Effector memory CD8-positive, alpha-beta T cell (primary cell): ENCODE measurements at places on chromosomes 6 and 20.

DNA sequence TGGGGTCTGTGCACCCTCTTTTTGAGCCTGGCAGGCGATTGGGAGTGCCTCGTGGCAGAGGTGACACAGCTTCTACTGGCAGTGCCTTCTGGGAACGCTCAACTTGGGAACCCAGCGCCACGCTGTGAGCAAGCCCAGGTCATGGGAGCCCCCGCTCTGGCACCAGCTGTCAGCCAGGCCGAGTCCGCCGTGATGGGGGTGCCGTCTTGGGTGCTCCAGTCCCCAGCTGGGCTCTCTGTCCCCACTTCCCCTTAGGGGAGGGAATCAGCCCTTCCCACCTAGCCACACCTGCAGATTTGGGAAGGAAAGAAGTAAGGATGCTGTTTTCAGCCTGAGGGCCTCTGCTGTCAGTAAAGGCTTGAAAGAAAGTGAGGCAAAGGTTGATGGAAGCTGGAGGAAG lies 31.0 kb upstream of the NTSR1 start:
- no peak for DNase-seq
- H3K4me3 ChIP-seq: no peak overlapping the region
- peaks cover 19% of the 10 kb centered on the region for H3K27me3 ChIP-seq
- no peak overlapping the region for H3K27ac ChIP-seq

DNA sequence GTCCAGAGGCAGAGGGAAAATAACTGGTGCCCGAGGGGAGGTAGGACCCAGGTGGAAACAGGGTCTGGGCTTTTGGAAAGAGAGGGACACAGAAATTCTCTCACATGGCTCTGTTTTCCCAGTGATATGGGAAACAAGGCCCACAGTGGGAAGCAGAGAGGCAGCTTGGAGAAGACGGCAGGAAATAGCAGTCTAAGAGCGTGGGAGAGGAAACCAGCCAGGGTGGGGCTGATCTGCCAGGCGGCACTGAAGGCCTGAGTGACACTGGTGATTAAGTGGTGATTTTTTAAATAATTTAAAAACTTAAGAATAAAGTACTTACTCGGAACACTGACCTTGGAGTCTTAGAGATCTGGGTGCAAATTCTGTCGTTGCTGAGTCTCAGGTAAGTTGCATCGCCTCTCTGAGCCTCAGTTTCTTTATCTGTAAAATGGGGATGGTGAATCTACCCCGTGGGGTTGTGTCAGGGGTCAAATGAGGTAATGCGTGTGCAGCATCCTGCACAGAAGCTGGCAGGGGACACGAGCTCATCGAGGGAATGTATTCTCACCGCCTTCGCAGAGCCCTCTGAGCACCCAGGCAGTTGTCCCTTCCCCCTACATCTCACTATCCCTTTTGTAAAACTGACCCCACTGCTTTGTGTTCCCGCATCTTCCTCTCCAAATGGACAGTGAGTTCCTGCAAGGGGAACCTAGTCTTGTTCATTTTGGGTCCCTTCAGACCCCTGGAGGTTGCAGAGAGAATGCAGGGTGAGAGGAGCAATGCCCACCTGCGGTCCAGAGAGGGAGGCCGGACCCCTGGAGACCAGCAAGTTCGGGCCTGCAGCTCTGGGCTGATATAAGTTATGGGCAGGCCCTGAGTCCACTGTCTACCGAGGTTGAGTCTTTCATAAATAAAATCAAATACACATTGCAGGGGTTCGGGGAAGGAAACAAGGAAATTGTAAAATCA lies 228.6 kb upstream of the PMEPA1 start:
- H3K4me3 ChIP-seq: no peak overlapping the region
- H3K36me3 ChIP-seq: no peaks in the 10 kb centered on the region

GRCh38 chr20:38874460-38875174 lies 51.6 kb upstream of the FAM83D start:
- H3K27ac ChIP-seq: peak overlapping the region; percentile 99
- H3K4me3 ChIP-seq: peak overlapping the region; percentile 88
- H3K36me3 ChIP-seq: peaks cover 63% of the 10 kb centered on the region
- H3K27me3 ChIP-seq: no peaks in the 10 kb centered on the region
- H3K4me1 ChIP-seq: peaks cover 72% of the 10 kb centered on the region

DNA sequence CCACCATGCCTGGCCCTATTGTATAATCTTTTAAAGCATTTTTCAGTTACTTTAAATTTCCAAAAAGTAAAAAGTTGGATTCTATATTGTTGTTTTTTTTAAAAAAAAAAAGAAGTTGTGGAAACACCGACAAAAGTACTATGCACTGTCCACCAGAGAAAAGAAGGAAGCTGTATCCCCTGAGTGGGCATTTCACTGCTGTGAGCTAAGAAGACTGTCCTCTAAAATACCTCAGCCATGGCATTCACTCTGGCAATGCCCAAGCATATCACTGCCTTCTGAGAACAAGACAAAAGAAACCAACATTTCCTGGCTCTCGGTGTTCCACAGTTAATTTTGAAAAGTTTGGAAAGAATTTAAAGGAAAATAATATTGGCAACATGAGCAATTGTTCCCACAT lies 117.8 kb downstream of the IPCEF1 start:
- peaks cover 19% of the 10 kb centered on the region for H3K36me3 ChIP-seq
- H3K4me1 ChIP-seq: peaks cover 69% of the 10 kb centered on the region
- H3K4me3 ChIP-seq: peak overlapping the region; percentile 58
- no peak for DNase-seq

GRCh38 chr6:18492972-18493371 lies 105.8 kb downstream of the RNF144B start:
- peaks cover 17% of the 10 kb centered on the region for H3K27me3 ChIP-seq
- DNase-seq: no peak
- H3K4me3 ChIP-seq: no peak overlapping the region
- no peaks in the 10 kb centered on the region for H3K4me1 ChIP-seq
- H3K36me3 ChIP-seq: no peaks in the 10 kb centered on the region
- H3K27ac ChIP-seq: no peak overlapping the region

DNA sequence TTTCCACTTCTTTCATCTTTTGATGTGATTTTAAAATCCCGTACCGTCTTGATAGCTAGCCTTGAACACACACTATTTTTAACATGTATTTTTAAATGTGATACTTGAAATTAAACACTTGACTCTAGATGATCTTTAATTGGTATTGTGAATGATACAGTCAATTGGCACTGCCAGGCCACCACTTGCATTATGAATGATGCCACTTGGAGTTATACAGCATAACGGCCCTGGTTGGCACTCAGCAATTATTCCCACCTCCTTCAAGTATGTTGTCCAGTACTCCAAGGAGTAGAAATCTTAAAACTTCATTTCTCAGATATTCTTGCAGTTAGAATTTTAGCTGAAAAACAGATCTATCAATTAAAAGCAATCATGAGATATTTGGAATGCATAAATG lies 62.9 kb downstream of the TENT5A start:
- no peaks in the 10 kb centered on the region for H3K27me3 ChIP-seq
- H3K36me3 ChIP-seq: no peaks in the 10 kb centered on the region
- DNase-seq: no peak
- H3K27ac ChIP-seq: no peak overlapping the region

DNA sequence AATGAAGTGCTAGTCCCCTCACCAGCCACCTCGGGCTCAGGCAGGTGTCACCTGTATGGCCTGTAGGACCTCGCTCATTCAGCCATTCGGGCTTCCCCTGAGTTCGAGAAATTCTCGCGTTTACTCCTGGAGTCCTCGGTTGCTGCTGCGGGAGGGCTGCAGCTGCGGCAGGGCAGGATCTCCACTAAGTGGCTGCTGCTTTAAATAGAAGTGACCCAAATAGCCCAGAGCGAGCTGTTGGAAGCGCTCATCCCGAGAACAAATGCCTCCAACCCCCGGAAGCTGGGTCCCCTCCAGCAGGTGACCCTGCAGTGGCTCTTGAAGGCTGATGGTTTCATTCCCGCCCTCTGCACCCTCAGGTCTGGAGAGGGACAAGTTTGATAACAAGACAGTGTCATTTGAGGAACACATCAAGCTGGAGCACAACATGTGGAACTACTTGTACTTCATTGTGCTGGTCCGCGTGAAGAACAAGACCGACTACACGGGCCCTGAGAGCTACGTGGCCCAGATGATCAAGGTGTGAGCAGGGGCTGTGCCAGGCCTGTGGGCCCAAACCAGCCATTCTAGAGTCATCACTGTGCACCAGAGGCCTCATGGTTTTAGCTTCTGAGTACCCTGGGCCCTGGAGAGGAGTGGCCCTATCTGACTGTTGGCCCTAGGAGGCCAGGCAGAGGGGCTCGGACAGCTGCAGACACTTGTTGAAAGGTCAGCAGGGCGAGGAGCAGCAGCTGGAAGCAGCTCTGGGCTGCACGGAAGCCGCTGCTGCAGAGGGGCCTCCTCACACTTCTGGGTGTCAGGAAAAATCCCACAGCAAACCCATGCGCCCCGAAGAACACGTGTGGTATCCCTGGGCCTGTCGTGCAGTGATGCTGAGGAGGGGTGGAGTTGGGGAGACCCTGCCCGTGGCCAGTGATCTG lies 18.1 kb downstream of the UQCC2 start:
- DNase-seq: no peak
- H3K4me1 ChIP-seq: peaks cover 32% of the 10 kb centered on the region
- no peaks in the 10 kb centered on the region for H3K27me3 ChIP-seq
- no peak overlapping the region for H3K4me3 ChIP-seq
